ENCODE measurements at places on chromosomes 2 and 18.
A peak's percentile ranks its signal among the peaks of the same experiment; 100 is the strongest.

DNA sequence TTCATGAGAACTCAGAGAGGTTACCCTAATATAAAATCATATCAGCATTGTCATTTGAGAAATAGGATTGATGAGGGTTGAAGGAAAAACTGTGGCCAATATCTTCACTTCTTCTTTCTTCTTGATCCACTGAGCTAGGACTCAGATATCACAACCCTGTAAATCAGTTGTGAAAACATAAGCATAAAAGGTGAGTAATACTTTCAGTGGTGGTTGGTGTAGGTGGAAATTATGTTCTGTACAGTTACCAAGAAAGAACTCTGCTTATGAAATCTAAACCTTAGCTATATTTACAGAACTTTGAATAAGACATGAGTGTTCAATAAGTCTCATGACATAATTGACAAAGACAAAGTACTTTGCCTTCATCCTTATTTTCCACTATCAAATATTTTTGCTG lies 56.3 kb downstream of the PAX3 start:
- DNase-seq, result no peak

DNA sequence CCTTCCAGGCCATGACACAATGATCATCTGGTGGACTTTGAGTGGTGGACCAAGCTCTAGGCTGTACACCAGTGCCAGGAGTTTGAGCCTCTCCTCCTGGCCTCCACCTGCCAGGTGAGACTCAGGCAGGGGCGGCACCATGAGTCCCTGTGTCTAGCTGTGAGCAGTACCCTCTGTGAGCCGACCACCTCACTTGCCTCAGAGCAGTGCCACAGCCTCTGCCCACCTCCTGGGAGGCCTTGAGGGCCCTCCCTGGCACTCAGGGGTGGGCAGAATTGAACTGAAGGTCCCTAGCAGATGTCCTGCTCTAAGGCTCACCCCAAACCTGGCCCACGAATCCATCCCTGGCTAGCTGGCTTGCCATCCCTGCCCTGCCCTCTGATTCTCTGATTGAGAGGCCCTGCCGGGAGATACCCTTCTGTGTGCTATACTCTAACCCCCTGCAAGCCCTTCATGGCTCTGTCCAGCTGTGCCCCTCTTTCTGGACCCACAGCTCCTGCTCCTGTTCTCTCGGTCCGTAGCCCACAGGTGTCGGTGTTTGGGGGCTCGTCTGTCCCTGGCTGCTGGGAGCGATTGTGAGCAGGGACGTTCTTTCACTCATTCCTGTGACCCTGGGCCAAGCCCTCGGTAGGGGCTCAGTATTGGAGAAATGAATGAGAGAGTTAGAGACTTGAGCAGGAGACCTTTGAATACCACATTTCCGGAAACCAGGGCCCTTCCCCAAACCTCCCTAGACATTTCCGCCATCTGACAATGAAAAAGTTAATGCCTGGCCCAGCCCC lies 70.0 kb downstream of the INHBB start:
- DNase-seq, result no peak

GRCh38 chr2:6854416-6854815 lies 11.3 kb downstream of the CMPK2 start:
- no peak for DNase-seq

DNA sequence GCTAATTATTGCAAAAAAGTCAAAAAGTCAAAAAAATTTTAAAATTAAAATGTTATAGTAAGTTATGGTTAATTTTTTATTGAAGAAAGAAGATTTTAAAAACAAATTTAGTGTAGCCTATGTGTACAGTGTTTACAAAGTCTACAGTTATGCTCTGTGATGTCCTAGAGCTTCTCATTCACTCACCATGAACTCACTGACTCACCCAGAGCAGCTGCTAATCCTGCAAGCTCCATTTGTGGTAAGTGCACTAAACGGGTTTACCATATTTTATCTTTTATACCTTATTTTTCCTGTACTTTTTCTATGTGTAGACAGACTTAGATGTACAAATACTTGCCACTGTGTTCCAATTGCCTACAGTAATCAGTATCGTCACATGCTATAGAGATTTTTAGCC lies 788.2 kb downstream of the DSC3 start:
- DNase-seq, result no peak

- no peak for DNase-seq
Measured at GRCh38 chr2:82320296-82320695, 2015.7 kb upstream of the LRRTM1 start.

- DNase-seq, result no peak
Measured at GRCh38 chr18:78733762-78734613, 245.6 kb upstream of the SALL3 start.

- no peak for DNase-seq
Measured at GRCh38 chr2:216657086-216657855, 24.1 kb downstream of the IGFBP2 start.

GRCh38 chr2:61952288-61952687 lies 46.8 kb downstream of the COMMD1 start:
- DNase-seq, result no peak

GRCh38 chr2:236177604-236177966 lies 9.4 kb upstream of the GBX2 start:
- peak; percentile 91 for DNase-seq

DNA sequence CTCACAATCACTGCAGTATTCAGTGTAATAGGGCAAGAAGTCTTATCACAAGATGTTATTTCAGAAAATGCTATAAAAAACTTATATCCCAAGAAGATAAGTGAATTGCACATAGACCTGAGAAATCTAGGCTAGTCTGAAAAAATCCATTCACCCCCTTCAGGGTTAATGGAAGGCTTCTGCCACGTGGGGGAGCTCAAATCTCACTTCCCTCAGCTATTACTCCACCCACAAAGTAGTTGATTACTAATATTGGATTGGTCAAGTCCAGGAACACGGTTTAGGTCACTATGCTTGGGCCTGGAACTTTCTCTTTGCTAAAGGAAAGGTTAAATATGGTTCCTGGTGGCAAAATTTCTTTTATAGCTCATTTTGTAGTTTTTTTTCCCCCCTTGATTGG lies 51.2 kb upstream of the ADAM23 start:
- peak; percentile 75 for DNase-seq

GRCh38 chr2:122139739-122140420 lies 384.4 kb downstream of the TSN start:
- DNase-seq, result no peak

DNA sequence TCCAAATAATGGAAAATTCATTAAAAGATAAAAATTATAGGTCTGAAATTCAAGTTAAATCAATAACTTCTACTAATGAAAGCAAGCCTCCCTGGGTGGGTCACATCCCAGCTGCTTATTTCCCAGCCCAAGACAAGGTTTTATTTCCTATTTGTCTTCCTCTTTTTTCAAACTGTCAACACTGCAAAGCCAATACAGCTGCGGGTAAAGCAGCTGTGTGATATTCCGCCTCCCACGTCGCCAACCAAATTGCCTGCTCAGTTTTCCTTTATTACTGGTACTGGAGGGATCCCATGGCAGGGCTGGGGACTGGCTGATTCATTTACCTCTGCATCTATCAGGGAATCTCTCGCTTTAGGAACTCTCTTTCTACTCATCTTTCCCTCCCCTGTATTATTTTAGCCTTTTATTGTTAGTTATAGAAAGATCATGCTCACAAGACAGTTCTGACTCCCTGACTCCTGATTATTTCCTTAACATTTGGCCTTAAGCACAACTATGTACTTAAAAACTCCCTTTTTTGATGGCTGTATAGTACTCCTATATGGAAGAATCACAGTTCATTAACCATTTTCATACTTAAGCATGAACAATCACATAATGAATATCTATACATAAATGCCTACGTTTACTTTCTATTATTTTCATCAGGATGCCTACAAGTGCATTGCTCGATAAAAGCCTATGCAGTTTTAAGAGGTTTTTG lies 253.1 kb downstream of the CDCA7 start:
- no peak for DNase-seq

DNA sequence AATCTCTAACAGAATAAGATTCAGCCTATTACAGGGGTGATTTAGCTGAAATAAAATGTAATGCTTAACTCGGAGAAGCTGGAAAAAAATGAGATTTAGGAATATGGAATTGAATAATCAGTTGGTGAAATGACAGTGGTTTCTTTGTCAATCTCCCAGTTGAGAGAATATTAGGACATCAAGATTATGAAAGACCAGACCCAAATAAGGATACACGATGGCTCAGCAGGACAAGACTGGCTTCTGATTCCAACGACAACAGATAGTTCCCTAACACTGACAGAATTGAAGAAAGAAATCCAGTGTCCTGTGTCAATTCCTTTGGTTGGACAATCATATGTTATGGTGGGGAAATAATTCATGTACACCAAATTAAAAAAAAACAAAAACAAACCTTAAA lies 55.8 kb downstream of the HRH4 start:
- no peak for DNase-seq

GRCh38 chr2:134146620-134147019 lies 107.3 kb upstream of the MGAT5 start:
- no peak for DNase-seq

DNA sequence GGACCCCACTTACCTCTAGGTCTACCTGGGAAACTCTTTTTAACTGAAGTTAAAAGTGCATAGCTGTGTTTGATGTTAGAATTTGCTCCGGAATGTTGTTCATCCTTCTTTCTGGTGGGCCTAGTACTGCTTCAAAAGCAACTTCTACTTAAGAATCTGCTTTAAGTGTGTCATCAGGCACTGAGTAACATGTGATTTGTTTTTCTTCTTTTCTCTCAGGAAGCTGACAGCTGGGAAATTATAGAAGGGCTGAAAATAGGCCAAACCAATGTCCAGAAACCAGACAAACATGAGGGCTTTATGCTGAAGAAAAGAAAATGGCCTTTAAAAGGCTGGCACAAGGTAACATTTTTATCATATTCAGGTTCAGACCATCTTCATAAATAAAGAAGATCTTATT lies 122.9 kb downstream of the PRKRA start:
- DNase-seq, result no peak

GRCh38 chr2:240962300-240963064 lies 35.9 kb upstream of the SNED1 start:
- DNase-seq, result no peak

DNA sequence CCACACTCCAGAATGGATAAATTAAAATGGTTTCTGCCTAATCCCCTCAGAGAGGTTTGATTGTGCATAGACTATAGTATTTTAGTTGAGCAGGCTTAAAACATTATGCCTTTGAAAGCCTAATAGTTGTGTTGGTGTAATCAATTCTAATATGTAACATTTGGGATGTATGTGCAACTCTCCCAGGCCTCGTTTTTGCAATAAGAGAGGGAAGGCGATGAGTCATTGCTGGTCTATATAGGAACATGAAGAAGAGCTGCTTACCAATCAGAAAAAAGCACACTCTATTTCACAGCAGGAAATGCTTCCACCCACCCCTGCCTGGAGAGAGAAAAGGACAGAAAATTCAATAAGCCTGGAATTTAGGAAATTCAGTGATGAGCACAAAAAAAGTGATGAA lies 1424.0 kb upstream of the PIK3C3 start:
- DNase-seq, result no peak

GRCh38 chr2:43055086-43055912 lies 171.1 kb downstream of the ZFP36L2 start:
- no peak for DNase-seq

GRCh38 chr2:37740164-37740739 lies 68.8 kb upstream of the CDC42EP3 start:
- DNase-seq, result no peak

DNA sequence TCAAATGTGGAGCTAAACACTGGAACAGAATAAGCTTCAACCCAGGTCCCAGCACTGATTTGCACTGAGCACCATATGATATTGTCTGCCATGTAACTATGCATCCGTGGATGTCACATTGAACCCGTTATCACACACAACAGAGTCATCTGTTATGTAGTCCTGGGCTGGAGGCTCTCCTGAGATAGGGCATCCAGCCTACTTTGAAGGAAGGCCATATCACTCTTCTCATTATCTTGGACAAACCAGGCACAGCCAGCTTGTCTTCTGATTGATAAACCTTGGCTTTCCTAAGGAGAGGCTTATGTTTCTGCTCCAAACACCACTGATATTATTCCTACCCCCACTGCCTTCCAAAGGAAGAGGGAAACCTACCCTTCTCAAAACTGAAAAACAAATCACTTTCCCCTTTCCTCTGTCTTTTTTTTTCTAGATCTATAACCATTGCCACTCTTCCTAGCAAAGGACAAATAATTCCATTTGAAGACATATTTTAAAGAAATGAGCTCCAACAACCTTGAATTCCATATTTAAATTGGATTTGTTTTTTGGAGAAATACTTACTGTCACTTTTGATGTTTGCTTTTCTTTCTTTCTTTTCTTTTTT lies 16.4 kb downstream of the RSAD2 start:
- DNase-seq, result no peak

DNA sequence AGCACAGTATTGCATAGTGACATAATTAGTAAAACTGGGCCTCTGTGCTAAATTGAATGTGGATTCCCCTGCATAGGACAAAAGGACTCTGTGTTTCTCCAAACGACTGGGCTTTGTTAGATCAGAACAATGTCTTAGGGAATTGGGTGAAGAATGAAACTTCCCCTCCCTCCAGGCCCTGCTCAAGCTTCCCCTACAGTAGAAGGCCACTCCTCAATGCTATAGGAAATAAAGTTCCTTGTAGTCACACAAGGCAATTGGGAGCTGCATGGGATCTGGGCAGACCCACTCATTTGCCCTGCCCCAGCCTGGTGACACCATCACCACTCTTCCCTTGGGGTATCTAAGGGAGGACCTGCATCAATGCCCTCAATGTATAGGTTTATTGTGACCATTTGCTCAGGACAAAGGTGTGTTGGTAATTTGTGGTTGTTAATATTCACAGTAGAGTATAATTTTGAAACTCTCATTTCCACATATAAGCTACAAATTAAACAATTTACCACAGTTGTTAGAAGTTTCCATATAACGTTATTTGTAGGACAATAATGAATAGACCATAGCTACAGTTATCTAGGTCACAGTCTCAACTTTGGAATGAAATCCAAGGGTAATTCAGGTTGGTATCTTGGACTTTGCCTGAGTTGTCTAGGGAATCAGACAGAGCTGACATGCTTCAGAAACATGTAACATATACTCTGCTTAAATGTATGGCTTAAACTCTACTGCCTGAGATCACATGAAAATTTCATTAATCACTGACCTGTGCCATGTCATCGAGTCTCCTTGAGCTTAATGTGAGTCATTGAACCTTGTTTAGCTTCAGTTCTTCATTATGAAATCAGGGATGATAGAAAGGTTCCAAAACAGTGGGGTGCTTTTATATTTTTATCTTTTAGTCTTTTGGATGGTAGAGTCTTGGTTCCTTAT lies 64.8 kb upstream of the DARS1 start:
- DNase-seq, result no peak

DNA sequence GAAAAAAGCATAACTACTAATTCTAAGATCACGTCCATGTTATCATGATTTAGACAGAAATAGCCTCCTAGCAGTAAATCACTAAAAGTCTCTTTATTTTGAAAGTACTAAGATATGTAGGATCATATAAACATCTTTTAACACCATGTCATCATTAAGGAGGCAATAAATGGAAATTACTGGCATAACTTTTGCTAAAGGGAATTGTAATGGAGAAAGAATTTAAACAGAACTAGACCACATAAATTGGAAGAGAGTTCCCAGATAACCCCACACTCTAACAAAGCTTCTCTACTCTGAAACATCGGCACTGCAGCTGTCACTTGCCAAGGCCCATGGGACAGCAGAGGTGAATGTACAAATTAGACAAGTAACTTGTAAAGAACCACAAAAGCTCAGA lies 29.5 kb downstream of the STK39 start:
- no peak for DNase-seq
